ENCODE measurements at places on chromosomes 16 and 17.

DNA sequence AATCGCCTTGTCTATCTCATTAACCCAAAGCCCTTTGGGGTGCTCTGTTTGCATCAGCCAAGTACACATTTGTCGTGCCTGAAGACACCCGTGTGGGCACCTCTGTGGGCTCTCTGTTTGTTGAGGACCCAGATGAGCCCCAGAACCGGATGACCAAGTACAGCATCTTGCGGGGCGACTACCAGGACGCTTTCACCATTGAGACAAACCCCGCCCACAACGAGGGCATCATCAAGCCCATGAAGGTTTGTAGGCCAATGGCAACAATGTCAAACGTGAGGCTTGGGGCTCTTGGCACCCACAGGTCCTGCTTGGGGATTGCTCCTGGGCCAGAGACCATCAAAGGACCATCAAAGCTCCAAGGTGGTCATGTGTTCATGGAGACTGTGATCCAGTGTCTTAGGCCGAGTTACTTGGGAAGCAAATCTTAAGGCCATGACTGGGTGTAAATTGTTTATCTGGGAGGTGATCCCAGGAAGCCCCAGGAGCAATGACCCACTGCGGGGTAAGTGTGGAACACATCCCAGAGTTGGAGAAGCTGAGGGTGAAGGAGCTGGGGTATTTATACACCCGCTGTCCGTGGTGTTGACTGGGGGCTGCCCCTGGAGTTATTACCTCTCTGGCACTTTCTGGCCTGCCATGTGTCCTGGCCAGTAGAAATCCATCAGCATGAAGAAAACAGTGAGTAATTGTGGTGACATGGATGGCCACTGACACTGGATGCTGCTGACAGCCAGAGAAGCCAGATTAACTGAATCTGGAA is 24.0 kb downstream of the CDH5 start:
- DNase-seq, result no peak

DNA sequence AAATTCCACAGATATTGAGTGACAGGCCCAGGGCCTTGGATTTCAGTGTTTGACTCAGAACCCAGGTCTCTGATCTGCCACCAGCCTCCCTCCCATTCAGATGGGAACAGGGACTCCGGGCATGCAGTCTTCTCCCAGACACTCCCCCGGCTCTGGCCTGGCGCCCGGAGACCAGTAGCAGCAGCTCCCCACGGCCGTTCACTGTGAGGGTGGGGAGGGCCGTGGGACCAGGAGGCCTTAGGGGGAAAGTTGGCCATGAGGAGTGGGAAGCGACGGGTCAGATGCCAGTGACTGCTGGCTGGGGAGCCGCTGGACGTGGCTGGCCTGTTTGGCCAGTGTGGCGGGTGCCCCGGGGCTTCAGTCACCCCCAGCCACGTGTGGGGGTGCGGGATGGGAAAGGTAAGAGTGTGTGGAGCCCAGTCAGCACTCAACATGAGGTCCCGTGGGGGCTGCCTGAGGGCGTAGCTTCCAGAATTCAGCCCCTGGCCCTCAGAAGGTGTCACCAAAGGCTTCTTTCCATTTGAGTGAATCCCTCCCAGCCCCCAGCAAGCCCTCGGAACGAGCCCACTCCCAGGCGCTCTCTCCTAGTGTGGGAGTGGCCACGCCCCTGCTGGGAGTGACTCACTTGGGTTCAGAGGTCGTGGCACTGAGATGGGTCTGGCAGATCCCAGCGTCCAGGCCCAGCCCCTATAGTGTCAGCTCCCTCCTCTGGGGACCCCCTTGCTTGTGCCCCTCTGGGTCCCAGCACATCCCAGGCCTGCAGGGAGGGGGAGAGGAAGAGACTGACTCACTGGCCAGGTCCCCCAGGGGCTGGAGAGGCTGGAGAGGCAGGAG is 309.4 kb downstream of the SEC14L1 start:
- peak; percentile 63 for DNase-seq

DNA sequence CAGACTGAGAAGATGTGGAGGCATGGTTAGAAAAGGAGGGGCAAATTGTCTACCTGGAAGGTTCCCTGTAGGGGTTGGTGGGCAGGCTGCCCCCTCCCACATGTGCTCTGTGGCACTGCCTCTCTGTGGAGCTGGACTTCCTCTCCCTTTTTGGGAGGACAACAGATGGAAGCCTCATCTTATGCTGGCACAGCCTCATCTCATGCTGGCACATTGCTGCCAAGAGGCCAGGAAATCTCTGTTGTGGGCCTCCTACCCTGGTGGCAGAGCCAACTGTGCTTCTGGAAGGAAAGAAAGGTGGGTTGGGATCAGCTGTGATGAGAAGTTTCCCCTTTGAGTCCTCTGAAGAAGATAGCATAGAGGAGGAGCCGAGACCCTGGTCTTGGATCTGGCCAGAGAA is 19.7 kb upstream of the BRD7 start:
- no peak for DNase-seq

- DNase-seq, result no peak
These were observed 486.5 kb downstream of the CDH13 start for GRCh38 chr16:83113317-83113716.

DNA sequence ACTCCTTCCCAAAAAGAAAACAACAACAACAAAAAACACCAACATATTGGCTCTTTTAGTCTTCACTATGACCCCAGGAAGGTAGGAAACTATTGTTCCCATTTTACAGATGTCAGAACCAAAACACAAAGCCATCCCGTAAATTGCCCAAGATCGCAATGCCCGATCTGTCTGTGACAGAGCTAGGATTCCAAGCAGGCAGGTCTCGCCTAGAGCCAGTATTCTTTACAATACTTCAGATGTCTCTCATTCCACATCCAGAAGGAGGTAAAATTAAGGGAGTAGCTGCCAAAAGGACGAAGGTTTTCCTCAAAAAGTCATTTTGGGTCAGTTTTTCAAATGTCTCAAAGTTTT is 21.7 kb downstream of the GRB2 start:
- no peak for DNase-seq

DNA sequence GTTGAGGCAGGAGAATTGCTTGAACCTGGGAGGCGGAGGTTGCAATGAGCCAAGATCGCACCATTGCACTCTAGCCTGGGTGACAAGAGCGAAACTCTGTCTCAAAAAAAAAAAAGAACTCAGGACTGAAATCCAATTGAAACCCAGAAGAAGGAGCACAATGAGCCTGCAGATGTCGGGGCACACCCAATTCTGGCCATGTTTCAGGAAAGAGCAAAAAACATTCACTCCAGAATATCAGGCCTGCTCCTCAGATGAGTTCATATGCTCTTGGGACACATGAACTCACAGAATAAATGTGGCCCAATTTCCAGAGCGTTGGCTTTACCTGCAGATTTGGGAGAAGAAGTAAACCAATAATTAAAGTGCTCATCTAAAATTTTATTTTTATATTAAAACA is 3.0 kb upstream of the CMTM2 start:
- no peak for DNase-seq

DNA sequence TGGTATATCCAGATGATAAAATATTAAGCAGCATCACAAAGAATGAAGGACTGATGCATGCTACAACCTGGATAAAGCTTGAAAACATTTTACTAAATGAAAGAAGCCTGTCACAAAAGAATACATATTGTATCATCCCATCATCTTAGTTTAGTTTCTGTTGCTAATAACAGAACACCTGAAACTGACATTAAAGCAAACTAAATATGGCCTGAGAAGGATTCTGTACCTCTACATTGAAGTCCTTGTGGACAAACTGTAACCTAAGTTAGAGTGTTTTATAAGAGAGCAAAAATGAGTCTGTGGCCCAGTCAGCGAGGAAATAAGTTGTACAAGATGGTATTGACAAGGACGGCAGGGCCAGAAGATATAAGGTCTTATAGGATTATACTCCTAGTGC is 261.0 kb upstream of the CPHXL start:
- DNase-seq, result no peak

All from stimulated activated CD8-positive, alpha-beta memory T cell treated with anti-CD3 and anti-CD28 coated beads, Interleukin-4, amount 100 ng/mL, for 24 hours (primary cell).